T-cell (primary cell): ENCODE measurements at places on chromosomes 6 and 20.

GRCh38 chr6:151399679-151400078 lies 8.3 kb upstream of the ZBTB2 start:
- H3K27ac ChIP-seq, result no peak overlapping the region
- H3K4me3 ChIP-seq, result no peak overlapping the region
- DNase-seq, result no peak
- no peaks in the 10 kb centered on the region for H3K27me3 ChIP-seq

- H3K27ac ChIP-seq, result no peak overlapping the region
- H3K4me1 ChIP-seq, result peaks cover 33% of the 10 kb centered on the region
- H3K27me3 ChIP-seq, result peaks cover 2% of the 10 kb centered on the region
- no peak overlapping the region for H3K4me3 ChIP-seq
- no peaks in the 10 kb centered on the region for H3K36me3 ChIP-seq
- DNase-seq, result no peak
Observed at GRCh38 chr20:1323256-1323655, 5.7 kb downstream of the SDCBP2 start.

DNA sequence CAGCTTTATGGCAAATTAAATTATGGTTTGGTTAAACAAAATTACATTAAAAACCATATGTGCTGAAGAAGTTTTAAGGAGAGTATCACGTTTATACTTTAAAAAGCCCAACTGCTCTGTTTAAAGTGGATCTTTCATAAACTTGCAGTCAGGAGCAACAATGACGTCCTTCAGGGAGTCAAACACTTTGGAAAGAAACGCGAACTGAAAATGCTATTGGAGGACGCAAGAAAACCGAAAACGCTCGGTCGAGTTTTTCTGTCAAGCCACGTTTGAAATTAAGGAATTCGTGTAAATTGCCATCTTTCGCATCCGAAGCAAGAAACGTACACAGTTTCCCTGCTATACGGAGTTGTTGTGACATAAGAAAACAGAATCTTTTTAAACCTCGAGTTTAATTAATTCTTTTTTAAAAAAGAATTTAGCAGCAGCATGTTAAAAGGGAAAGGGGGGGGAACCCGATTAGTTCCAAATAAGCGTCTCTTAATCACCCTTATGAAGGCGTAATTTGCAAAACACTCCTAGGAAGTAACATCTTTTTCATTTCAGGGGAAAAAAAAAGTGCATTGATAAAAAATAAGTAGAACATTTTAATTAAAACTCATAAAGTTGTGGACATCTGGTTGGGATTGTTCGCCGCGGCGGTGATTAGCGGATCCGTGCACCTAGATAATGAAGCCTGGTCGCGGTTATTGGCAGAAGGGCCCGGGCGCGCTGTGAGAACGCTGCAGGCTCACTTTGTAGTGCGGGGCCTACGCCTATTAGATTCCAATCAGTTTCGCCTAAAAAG lies 295.4 kb downstream of the TFAP2C start:
- H3K27ac ChIP-seq, result no peak overlapping the region
- H3K36me3 ChIP-seq, result no peaks in the 10 kb centered on the region
- DNase-seq, result no peak

GRCh38 chr6:11460837-11461661 lies 76.5 kb upstream of the TMEM170B start:
- peaks cover 5% of the 10 kb centered on the region for H3K4me1 ChIP-seq
- H3K27me3 ChIP-seq, result no peaks in the 10 kb centered on the region
- H3K27ac ChIP-seq, result no peak overlapping the region
- H3K4me3 ChIP-seq, result no peak overlapping the region

- H3K4me1 ChIP-seq, result no peaks in the 10 kb centered on the region
- no peak overlapping the region for H3K27ac ChIP-seq
- no peak overlapping the region for H3K4me3 ChIP-seq
- H3K36me3 ChIP-seq, result no peaks in the 10 kb centered on the region
Observed at GRCh38 chr6:156260815-156261214, 516.4 kb upstream of the ARID1B start.

- H3K27ac ChIP-seq, result no peak overlapping the region
- no peak overlapping the region for H3K4me3 ChIP-seq
- no peaks in the 10 kb centered on the region for H3K4me1 ChIP-seq
- no peaks in the 10 kb centered on the region for H3K27me3 ChIP-seq
Observed at GRCh38 chr6:51303338-51303737, 484.7 kb downstream of the TFAP2B start.
